ENCODE measurements at places on chromosomes 2 and 18.

DNA sequence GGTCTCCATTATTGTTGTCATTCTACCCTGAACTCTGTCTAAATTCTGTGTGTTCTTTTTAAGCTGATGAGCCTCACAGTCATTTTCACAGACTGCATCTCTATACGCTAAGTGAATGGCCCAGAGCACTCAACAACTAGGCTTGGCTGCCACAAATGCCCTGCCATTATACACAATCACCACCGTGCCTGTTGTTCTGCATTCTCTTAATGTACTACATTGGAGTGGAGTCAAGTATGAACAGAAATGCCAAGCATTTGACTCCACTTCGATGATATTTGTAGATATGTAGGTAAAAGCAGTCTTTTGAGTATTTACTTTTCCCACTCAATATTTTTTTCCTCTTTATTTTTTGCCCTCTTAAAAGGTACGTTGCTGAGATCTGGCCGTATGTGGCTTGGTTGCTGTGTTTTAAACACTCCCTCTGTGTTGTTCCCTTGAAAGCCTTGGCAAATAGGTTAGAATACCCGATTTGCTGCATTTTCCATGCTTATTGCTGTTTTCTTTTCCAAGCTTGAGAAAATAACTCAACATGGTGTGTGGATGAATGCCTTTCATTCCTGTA, 36.2 kb upstream of the TMEFF2 start:
- DNase-seq = no peak

- no peak for DNase-seq
These were observed 9.1 kb downstream of the LCLAT1 start for GRCh38 chr2:30456106-30456505.

DNA sequence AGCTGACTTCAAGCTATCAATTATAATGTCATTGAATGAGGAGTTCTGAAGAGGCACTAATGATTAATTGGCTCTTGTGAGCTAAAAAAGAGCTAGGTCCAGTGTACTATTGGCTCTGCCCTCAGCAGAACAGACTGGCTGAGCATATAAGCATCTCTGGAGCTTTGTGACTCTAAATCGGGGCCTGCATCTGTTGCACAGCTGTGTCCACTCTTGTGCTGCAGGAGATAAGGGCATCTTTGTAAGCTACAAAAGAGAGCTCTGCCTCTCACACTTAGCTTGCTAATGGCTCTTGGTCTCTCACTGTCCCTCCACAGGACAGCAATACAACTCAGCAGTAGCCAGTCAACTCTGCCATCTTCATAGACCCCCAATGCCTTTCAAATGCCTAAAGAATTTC, 61.5 kb upstream of the L3MBTL4 start:
- DNase-seq = no peak

- no peak for DNase-seq
These were observed 28.5 kb downstream of the TMEM131 start for GRCh38 chr2:97967216-97967592.
